Cortex of kidney (tissue), 1 donor: ENCODE measurements at places on chromosomes 7 and 10.

- no peak for DNase-seq
Measured at GRCh38 chr10:124482236-124482800, 20.7 kb downstream of the LHPP start.

DNA sequence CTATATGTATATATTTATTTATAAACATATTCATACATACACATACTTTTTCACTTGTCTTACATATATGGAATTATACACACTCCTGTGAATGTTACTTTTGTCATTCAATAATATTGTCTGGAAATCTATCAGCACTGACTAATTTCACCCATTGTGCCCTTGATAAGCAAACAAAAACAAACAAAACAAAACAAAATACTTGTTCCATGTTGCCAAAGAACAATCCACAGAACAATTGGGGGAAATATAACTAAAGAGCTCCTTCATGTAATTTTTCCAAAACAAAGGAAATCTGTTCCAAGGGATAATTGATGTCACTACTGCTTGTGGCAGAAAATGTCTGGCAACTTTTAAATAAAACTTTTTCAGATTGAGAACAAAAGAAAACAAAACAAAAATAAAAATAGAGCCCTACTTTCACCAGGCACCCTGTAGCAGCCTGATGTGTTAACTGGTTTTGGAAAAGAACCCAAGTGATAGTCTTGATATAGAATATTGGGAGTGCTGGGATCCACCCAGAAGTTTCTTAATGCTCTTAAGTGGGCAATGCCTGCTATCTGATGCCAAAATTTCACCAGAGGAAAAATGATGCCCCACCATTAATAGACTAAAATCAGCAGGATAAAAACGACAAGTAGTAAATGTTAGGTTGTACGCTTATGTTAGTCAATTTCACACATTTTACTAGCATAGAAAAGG lies 34.0 kb upstream of the CCDC7 start:
- DNase-seq = no peak

- DNase-seq = no peak
Measured at GRCh38 chr10:13882119-13882711, 295.4 kb downstream of the PRPF18 start.

- DNase-seq = no peak
Measured at GRCh38 chr10:47245731-47246350, 54.2 kb upstream of the GDF10 start.

DNA sequence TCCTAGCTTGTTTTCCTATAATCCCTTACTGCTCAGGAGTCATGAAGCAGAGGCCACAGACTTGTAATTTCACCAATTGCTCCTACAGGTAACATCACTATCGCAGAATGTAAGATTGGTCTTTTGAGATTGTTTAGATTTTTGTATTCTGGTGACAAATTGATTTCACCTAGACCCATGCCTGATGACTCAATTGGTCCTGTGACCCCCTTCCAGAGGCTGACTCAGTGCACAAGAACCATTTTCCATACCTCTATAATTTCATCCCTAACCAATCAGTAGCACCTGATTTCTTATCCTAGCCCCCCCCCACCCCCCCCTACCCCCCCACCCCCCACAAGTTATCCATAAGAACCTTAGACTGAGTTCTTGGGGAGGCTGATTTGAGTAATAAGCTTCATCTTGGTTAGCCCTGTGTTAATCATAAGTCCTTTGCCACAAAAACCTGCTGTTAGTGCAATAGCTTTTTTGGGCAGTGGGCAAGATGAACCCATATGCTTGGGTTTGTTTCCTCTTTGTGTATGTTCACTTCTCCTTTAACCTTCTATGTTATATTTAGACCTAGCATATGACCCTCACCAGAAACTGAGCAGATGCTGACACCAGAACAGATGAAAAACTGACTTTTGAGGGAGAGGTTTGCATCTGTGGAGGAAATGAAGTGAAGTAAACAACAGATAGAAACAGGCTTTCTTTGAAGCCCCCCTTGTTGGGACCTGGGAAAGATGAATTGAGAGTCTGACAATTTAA lies 187.1 kb downstream of the KIF20B start:
- no peak for DNase-seq

GRCh38 chr7:36151921-36152755 lies 916 bp upstream of the EEPD1 start:
- no peak for DNase-seq

GRCh38 chr7:43353902-43354301 lies 229.0 kb upstream of the STK17A start:
- DNase-seq = no peak

- no peak for DNase-seq
Measured at GRCh38 chr7:77985232-77985973, 186.8 kb downstream of the PHTF2 start.

DNA sequence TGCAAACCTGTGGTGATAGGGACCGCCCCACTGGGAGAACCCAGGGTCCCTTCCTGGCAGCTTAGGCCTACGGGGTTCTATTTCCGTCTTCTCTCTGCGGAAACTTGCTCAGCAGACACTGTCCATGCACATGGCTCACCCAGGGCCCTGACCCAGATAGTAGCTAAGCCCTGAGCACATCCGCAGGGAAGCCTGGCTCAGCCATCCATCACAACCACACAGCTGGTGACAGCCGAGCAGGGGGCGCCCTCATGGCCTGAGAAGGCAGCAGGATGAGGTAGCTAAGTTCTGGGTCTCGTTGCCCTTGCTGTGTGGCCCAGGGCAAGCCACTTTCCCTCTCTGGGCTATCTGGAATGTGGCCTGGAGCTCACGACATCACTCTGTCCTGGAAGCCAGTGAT lies 23.3 kb downstream of the NPTX2 start:
- DNase-seq = no peak
